Activated CD8-positive, alpha-beta memory T cell treated with anti-CD3 and anti-CD28 coated beads for 1 hour (primary cell): ENCODE measurements at places on chromosomes 1 and 21.

- DNase-seq: no peak
Observed at GRCh38 chr1:89361681-89362080, 2.2 kb upstream of the GBP6 start.

- DNase-seq: no peak
Observed at GRCh38 chr21:33360281-33360680, 35.5 kb downstream of the IFNAR1 start.

DNA sequence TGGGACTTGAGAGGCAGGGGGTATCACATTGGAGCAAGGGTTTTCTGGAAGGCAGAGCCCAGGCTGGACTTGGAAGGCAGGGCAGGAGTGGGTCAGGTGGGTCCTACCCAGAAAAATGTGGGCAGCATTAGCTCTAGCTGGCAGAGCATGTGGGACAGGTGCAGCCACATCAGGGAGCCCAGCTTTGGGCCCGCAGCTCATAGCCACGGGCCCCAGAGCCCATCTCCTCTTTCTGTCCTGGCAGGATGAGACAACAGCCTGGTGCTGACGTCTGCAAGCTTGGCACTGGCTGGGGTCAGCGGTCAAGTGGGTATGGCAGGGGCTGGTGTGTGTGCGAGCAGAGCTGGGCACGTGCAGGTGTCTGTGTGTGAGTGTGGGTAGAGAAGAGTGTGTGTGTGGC lies 154.7 kb downstream of the GRIK3 start:
- no peak for DNase-seq

- no peak for DNase-seq
Observed at GRCh38 chr1:64934878-64935275, 31.5 kb downstream of the JAK1 start.

GRCh38 chr1:44213222-44214112 lies at the start of gene DMAP1:
DMAP1 (plus strand) TSS chr1:44213471; CDS start chr1:44213754, 283 bp downstream.
- peak; percentile 73 for DNase-seq

GRCh38 chr1:177871613-177872307 lies 98.1 kb downstream of the SEC16B start:
- no peak for DNase-seq

- DNase-seq: no peak
Observed at GRCh38 chr1:196910215-196910614, 22.4 kb downstream of the CFHR4 start.

DNA sequence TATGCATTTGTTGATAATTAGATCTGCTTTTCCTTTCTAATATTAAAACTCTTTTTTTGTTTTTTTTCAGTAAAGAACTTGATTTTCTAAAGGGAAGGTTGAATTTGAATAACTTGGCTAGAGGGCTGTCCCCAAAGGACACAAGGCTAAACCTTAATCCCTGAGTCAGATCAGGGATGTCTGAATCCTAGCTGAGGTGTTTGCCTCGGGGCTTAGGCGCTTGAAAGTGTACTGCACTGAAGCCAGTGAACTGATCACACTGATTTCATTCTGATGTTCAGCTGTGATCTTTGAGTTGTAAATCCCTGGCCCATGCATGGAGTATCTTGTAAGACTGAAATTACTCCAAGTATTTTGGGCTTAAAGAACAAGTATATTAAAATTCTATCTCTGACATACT lies 42.8 kb downstream of the MTR start:
- DNase-seq: no peak

DNA sequence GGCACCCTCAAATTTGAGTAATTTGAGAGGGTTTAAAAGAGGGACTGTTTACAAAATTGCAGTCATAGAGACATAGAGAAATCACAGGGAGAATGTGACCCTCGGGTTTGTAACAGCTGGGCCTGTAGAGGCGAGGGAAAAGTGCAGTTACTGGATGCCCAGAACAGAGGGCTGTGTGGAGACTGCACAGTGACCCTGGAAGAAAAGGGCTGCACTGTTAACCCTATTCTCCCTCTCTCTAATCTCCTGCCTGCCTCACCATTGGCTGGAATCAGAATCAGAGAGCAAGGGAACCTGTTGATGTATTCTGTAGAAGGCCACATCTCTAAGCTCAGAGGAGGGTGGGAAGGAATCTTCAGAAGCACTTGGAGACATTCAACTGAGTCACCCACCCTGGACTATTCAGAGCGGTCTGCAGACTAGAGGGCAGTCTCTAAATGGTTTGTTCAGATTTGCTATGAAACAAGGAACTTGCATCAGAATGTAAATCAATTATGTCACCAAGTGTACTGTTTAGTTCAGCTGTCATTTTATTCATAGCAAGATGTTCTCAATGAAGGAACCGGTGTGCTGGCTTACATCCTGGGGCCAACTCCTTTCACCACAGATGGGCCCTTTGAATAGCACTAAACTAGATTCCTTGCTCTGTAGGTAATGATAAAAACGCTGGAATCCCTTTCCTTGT lies 132.2 kb upstream of the HOOK1 start:
- DNase-seq: no peak

- DNase-seq: no peak
Observed at GRCh38 chr21:39182016-39182415, 1.2 kb downstream of the PSMG1 start.

- no peak for DNase-seq
Observed at GRCh38 chr21:38352536-38353219, 95.9 kb downstream of the KCNJ15 start.

DNA sequence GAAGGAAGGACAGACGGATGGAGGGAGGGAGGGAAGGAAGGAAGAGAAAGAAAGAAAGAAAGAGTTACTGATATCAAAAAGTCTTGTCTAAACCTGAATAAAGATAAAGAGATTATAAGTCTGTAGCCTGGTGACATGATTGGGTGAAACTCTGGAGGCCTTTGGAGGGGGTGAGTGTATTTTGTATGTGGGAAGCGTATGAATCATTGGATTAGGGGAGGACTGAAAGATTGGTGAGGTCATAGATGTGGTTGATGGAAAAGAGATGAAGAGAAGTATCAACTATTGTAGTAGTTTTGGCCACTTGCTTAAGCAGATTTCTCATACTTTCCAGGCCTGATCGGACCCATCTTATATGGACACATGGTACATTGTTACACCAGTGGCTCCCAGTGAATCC lies 11.5 kb upstream of the KCNJ6 start:
- no peak for DNase-seq

DNA sequence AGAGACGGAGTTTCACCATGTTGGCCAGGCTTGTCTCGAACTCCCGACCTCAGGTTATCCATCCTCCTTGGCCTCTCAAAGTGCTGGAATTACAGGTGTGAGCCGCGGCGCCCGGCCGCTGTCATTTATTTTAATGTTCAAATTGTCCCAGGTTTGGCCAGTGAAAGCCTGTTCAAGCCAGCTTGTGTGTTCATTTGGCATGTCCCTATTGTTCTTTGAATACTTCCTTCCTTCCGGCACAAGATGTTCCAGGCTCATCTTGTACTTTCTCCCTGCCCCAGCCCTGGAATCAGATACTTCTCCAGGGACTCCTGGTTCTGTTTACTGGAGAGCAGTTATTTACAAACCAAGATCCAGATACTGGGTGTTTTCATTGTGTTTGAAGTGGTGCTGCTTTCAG lies 37.0 kb downstream of the ZBTB8B start:
- DNase-seq: no peak

DNA sequence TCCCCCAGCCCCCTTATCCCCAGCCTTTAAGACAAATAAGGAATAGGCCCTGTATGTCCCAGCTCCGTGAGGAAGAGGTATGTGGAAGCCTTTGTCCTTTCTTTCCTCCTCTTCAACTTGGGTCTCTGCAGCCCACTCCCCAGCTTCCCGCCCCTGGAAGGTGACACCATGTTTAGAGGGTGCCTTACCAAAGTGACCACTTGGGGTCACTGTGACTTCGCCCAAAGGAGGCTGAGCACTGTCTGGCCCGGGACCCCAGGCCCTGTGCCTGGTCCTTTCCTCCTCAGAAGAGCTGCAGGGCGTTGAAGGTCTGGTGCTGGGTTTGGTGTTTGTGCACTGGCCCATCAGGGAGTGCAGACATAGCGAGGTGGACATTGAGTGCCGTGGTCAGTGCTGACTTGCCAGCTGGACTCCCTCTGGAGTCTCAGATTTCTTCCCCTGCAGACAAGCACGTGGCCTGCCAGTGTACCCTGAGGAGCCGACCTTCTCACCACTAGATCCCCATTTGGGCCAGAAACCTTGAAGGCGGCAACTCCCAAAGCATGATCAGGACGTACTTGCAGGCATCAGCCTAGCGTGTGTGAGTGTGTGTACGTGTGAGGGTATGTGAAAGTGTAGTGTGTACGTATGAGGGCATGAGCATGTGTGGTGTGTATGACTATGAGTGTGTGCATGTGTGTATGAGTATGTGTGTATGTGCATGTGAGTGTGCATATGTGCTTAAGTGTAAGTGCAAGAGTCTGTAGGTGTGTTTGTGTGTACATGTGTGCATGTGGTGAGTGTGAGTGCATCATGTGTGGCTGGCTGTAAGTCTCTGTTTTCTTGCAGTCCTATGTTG lies 181.4 kb upstream of the KIAA0040 start:
- no peak for DNase-seq

- DNase-seq: no peak
Observed at GRCh38 chr21:33481314-33481943, 1.7 kb upstream of the TMEM50B start.

DNA sequence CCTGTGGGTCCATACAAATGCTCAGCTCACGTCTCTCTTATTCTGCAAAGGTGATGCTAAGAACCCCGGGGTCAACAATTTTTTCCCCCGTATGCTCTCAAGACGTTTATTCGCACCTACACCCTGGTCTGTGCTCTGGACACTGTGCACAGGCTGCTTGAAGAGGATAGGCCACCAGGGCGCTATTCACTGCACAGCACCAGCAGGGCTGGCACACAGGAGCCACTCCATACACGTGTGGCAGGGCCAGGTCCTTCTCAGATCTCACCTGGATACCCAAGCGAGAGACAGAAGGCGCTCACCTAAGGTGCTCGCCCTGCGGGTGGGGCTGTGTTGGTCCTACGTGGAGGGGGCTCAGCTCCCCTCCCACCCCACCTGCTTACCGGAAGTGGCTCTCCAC lies 16.7 kb downstream of the TMEM63A start:
- no peak for DNase-seq
